ENCODE measurements at places on chromosomes 3 and 15.

- DNase-seq = no peak
Measured at GRCh38 chr3:15310491-15311370, 21.7 kb downstream of the SH3BP5 start.

- no peak for DNase-seq
Measured at GRCh38 chr3:53936347-53936746, 44.7 kb upstream of the SELENOK start.

- no peak for DNase-seq
Measured at GRCh38 chr15:52136442-52136980, 23.9 kb upstream of the BCL2L10 start.

GRCh38 chr3:14587740-14588360 is 47.7 kb upstream of the GRIP2 start:
- no peak for DNase-seq

GRCh38 chr3:151067158-151067557 is 18.3 kb upstream of the MED12L start:
- DNase-seq = no peak

GRCh38 chr3:38268522-38268921 is 2.9 kb downstream of the SLC22A13 start:
- no peak for DNase-seq

DNA sequence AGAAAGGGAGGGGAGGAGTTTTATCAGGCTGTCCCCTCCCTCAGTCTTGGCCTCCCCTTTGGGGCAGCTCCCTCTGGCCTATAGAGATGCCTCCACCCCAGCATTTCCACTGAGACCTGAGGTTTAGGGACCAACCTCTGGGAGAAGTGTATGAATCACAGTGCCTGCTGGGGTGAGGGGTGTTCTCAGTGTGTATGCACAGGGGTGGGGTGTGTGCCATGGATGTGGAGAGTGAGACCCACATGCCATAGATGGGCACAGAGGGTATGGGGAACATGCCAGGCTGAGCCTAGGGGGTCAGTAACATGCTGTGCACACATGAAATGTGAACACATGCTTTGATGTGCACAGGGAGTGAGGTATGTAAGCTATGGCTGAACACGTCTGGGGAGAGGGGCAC is 12.4 kb upstream of the ANKRD63 start:
- DNase-seq = no peak

DNA sequence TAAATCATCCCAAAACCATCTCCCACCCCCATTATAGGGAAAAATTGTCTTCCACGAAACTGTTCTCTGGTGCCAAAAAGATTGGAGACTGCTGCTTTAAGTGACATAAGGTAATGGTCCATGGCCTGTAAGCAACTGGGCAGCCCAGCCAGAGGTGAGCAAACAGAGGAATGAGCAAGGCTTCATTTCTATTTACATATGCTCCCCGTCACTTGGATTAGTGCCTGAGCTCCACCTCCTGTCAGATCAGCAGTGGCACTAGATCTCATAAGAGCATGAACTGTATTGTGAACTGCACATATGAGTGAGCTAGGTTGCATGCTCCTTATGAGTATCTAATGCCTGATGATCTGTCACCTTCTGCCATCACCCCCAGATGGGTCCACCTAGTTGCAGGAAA is 1159.8 kb upstream of the ALCAM start:
- no peak for DNase-seq

GRCh38 chr3:67018789-67019526 is 20.9 kb downstream of the KBTBD8 start:
- no peak for DNase-seq

DNA sequence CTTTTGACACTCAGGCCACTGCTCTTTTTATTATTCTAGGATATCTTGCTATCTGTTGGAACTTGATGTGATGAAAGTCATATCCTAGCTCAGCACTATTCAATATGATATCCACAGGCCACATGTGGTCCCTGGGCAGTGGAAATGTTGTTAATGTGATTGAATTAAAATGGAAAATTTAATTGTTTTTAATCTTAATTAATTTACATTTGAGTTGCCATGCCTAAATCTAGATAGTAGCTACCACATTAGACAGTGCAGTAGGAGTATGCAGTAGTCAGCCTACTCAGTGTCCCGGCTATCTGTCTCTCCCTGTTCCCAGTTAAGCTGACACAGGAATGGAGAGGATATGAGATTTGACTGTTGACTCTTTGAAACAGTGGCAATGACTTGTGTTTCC is 460.2 kb downstream of the GBE1 start:
- no peak for DNase-seq

- no peak for DNase-seq
Measured at GRCh38 chr3:113685956-113686721, 10.3 kb downstream of the USF3 start.

DNA sequence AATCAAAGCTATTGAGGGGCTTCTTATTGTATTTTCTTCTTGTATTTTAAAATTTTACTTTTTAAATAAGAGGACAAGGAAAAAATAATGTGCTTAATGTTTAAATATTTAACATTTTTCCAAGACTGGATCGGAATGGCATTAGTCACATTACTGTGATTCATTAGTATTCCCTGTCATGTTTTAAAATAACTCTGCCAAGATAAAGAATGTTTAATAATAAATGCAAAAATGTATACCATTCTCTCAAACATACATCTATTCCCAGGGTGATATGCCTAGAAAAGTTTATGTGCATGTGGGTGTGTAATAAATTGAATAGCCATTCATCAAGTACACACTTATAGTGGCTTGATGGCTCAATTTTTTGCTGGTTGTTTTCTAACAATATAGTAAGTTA is 936.1 kb downstream of the PLOD2 start:
- DNase-seq = no peak

DNA sequence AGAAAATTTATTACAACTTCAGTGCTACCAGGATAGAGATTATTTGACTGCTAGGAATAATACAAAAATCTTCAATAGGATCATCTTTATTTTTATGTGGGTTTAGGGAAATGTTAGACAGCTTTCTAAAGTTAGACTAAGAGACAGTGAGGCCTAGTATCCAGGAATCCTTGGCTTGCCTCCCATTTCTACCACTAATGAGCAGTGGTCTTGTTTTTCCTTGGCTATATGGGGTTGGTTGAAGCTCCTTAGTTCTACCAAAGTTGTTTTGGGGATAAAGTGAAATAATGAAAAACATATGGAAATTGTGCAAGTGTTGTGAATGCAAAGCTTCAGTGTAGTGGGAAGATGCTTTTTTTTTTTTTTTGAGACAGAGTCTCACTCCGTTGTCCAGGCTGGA is 16.8 kb downstream of the AP4E1 start:
- DNase-seq = no peak

GRCh38 chr15:62128916-62129315 is 36.2 kb downstream of the C2CD4B start:
- no peak for DNase-seq

- no peak for DNase-seq
Measured at GRCh38 chr3:12289524-12289923, 654 bp downstream of the PPARG start.

GRCh38 chr3:124924741-124925140 is 9.8 kb downstream of the MUC13 start:
- DNase-seq = no peak

DNA sequence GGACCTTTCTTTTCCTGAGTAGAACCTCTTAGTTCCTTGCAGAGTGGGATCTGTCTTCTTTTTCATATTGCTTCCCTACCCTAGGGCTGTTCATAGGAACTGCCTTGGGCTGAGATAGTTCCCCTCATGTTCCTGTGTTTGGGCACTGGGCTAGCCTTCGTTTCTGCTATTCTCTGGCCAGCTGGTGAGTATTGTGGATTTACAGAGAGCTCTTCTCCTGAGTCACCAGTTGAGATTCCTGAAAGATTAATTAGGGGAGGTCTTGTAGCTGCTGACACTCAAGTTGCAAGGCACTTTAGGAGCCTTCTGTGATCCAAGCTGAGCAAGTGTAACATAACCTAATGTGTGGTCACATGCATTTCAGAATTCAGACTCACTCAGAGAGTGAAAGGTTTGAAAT is 30.7 kb downstream of the CHD2 start:
- DNase-seq = no peak

DNA sequence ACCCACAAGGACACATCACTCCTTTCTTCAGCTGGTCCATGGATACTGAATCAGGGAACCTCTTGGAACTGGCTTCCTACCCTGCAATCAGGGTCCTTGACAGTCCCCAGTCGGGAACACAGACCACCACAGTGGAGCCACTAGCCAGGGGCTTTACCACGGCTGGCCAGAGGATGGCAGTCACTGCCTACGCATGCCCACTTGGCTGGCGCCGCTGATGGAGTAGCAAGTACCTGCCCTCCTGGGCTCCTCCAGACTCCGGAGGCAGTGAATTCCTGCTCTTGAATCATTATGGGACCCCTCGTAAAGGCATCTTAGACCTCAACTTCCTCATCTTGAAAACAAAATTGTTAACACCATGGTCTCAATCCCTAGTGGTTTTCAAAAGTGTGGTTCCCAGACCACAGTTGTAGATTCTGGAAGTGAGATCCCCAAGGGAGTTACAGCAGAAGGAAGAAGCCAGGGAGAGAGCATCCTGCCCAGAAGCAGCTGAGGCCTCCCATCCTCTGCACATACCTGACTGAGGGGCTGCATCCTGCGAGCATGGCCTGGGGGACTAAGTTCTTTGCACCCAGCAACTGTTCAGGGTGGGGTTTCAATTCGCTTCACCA is 9.1 kb upstream of the SKIC8 start:
- no peak for DNase-seq

- no peak for DNase-seq
Measured at GRCh38 chr3:36891701-36892160, 53.1 kb downstream of the TRANK1 start.

DNA sequence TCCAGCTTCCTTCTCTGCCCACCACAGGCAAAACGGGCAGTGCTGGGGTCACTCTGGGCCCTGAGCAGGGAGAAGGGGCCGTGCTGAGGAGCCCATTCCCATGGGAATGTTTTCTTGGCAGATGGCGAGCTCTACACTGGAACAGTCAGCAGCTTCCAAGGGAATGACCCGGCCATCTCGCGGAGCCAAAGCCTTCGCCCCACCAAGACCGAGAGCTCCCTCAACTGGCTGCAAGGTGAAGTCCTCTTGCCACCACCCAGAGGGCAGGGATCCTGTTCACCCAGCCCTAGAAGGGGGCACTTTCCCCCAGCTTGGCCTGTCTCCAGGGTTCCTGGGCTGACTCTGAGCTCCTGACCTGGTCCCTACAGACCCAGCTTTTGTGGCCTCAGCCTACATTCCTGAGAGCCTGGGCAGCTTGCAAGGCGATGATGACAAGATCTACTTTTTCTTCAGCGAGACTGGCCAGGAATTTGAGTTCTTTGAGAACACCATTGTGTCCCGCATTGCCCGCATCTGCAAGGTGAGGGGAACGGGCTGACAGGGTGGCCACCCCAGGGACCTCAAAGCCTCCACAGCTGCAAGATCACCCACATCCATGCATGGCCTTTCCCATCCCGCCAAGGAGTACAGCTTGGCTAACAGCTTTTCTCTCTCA is 12.4 kb downstream of the CIB1 start:
- DNase-seq = no peak

GRCh38 chr15:40567111-40567510 is 2.0 kb upstream of the RPUSD2 start:
- no peak for DNase-seq

- no peak for DNase-seq
Measured at GRCh38 chr3:95394286-95394685, 1331.4 kb downstream of the NSUN3 start.

- DNase-seq = no peak
Measured at GRCh38 chr3:58633157-58633865, 33.3 kb downstream of the FAM3D start.

GRCh38 chr3:30135190-30135589 is 471.2 kb upstream of the TGFBR2 start:
- no peak for DNase-seq

GRCh38 chr15:87355946-87356345 is 900.6 kb downstream of the NTRK3 start:
- DNase-seq = no peak

- no peak for DNase-seq
Measured at GRCh38 chr3:144923046-144923775, 951.6 kb downstream of the DIPK2A start.

DNA sequence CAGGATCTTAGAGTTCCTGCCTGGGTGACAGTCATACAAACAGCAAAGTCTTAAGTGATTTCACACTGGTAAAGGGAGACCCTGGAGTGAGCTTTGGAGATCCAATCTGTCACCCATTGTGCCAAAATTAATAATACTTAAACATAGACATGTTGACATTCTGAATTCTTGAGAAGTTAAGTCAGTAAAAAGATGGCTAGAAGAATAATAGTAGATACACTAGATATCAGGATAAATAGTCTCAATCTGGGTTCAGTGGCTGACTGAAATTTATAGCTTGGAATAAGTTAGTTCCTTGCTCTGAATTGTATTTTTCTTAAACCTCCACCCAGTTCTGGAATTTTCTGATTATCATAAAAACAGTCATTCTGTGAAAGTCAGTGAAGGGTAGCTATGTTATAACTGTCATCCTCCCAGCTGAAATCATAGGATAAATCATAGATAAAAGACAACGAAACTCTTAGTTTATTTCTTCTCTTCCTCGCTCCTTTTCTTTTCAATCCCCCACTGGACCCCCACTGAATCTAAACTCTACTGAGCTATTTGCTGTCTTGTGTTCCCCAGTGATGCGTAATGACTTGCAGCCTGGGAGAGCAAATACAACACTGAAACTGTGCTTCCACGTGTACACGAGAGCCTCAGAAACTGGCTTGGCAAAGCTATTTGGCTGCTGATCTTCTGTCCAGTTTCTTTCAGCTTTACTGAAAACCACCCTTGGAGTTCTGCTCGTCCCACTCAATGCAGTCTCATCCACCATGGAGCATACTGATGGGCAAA is 175.4 kb upstream of the TP63 start:
- DNase-seq = no peak

GRCh38 chr3:52606373-52607085 is 70.1 kb downstream of the UQCC5 start:
- no peak for DNase-seq

GRCh38 chr3:142586803-142587406 is 8.4 kb upstream of the ATR start:
- no peak for DNase-seq

DNA sequence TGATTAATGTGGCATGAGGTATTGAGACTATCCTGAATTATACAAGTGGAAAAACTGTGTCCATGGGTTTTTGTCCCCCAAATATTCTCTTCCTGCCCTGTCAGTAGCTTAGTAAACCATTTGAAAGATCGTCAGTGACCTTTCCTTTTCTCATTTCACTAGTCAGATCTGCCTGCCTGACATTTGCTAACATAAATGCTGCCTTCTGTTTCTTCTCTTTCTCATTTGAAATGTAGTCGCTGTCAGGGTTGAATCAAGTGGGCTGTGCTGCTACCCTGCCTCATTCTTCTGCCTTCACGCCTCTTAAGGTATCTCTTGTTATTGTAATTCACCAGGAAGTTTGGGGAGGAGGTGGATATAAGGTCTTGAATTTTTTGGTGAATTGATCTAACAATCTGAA is 67.5 kb downstream of the LRCH3 start:
- DNase-seq = no peak

- DNase-seq = no peak
Measured at GRCh38 chr15:98506172-98506571, 142.2 kb upstream of the IGF1R start.

DNA sequence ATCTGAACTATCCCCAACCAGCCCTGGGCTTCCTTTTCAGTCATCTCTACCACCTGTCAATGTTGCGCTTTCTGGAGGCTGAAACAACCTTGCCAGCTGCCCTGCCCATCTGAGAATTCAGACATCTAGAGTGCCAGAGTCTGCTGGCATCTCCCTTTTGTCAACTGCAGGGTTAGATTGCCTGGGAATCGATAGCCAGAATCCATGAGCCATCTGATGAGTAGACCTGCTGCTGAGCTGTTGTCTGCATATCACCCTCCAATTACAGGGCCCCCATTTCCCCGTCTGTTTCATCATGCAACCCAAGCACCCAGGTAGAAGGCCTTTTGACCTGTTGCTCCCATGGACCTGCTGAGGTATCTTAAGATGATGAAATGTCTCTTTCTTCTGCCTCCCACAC is 280.1 kb downstream of the EPHB1 start:
- no peak for DNase-seq
